SHP77 treated with DMSO at 0.1 percent for 48 hours (cell line): ENCODE measurements at places on chromosomes 2 and 18.
A peak's percentile ranks its signal among the peaks of the same experiment; 100 is the strongest.

DNA sequence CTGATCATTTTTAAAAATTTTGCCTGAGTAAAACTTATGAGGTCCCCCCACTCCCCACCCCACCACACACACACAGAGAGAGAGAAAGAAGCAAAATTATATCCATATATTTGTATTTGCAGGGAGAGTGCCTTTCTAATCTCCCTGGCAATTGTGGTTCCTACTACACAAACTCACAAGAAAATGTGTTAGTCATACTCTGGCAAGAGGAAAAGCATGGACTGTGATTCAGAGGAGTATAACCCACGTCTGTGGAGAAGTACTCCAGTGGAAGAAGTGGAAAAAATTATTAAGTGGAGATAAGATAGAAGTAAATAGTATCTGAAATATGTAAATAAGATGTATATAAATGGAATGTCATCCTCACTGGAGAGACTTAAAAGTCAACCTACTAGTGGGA lies 114.0 kb downstream of the DSEL start:
- DNase-seq, result no peak

DNA sequence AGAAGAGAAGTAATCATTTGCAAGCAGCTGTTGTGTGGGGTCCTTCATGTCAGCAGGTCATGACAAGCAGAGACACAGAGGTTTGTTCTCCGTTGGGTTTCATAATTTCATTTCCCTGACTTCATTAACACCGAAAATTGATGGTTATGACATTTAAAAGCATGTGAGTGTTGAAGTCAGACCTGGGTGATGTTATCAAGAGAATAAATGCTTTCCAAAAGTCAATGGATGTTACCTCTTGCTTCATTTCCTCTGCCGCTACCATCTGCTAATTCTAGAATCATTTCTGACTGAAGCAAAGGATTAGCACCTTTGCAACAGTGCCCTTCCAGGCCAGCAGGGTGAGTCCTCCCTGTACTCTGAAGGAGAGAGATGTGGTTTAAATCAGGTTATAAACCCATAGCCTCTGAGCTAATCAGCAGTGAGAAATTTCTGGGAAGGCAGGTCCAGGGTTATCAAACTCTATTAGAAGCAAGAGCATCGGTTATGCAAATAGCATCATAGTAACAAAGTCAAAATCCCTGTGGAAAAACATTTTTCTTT lies 446.2 kb downstream of the PIK3C3 start:
- DNase-seq, result no peak

DNA sequence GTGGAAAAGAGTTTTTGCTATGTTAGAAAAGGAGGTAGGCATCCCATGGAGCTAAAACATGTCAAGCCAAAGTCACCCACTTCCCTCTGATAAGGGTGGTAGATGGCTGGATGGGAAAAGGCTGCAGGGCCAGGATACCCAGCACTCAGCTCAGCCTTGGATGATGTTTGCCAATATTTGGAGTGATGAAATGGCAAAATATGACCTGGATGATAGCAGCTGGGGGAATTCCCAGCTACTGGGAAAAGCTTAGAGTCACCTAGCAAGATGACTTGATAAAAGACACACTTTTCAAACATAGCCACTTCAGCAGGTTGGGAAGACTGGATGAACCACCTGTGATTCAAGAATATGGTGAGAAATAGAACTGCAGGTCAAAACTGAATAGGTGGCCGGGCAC lies 10.1 kb downstream of the RFX8 start:
- DNase-seq, result no peak

DNA sequence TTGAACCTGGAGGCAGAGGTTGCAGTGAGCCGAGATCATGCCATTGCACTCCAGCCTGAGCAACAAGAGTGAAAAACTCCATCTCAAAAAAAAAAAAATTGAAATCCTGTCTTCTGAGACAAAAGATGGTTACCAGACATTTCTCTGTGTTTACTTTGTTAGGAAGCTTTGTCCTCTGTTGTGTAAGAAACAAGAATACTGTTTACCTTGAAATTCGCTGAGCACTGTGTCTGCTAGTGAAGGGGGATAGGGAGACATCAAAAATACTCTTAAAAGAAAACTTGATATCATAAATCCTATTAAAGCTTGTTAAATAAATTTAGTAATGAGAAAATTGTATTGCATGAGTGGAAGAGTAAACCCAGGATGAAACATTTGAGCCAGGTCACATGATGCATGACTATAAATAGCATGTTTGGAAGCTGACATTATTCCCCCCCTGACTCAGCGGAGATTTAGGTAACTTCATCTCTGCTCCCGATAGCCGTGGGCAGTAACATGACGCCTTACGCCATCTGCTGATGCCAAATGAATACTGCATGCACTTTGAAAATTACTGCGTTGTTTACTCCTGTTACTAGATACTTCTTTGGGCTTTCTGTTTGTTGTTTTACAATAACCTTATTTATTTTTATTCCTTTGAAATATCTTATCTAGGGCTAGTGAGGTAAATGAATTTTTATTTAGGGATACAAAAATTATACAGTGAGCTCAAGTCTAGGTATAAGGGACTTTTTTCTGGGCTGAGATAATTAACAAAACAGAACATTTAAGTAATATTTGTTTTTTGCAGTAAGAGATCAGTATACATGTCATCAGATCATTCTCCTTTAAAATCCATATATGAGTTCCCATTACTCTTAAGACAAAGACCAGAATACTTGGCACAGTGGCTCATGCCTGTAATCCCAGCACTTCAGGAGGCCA lies 134.9 kb downstream of the MAP3K20 start:
- DNase-seq, result peak; percentile 22

DNA sequence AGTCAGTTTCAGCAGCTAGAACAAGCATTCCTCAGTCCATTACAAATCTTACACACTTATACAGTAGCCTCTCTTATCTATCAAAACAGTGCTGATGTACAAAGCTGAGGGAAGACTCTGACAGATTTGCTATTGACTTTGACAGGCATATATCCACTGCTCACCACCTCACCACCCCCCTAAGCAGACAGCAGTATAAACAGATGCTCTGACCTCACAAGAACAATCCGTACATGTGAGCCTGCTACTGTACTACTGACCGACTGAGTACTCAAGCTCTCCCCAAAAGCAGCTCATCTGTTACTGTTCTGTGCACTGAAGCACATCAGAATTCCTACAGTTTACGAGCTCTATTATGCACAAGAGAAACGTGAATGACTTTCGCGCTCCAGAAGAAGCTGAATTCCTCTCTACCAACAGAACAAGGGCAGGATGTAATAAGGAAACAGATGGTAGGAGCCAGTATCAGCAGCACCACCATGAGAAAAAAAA lies 95.6 kb upstream of the PDE1A start:
- peak; percentile 54 for DNase-seq

- no peak for DNase-seq
Measured at GRCh38 chr2:182606728-182607681, 109.1 kb upstream of the DNAJC10 start.

GRCh38 chr2:96102596-96103186 lies 13.7 kb downstream of the ADRA2B start:
- DNase-seq, result no peak

DNA sequence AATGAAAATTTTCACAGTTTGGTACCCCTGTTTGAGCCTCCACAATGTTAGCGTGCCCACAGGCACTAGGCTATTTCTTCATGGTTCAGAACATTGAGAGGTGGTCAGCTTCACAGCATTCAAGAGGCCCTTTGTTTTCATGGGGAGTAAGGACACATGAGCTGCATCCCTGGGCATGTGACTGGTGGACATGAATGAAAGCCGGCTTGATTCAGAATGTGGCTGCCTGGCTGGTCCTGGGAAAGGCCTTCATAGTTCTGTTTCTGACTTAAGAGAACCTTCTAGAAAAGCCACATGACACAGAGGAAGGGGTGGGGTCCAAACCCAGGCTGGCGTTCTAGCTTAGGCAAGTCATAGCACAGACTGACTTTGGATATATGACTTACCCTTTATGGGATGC lies 420.6 kb downstream of the CMPK2 start:
- no peak for DNase-seq

DNA sequence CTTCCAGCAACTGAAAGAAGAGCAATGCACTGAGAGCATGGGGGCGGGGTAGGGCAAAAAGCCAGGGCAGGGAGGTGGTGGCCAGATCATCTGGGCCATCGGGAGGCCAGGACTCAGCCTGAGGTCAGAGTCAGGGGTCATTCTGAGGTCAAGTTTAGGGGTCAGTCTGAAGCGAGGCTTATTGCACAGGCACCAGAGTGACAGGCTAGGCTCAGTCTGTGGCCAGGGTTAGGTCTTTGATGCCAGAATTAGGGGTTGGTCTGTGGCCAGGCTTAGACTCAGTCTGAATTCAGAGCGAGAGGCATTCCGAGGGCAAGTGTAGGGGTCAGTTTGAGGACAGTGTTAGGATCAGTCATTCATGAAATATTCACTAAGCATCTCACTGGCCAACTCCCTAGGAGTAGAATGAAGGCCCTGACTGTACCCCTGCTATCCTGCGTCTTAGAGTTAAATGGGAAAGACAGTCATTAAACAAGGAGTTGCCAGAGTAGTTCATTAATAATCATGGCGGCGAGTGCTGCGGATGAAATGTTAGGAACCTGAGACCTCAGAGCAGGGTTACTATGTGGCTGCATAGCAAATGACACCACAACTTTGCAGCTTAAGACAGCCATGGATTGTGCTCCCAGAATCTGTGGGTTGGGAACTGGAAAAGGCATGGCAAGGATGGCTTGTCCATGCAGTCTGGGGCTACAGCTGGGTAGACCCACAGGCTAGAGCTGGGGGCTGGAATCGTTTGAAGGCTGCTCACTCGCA lies 198.7 kb downstream of the CYP26B1 start:
- DNase-seq, result no peak

DNA sequence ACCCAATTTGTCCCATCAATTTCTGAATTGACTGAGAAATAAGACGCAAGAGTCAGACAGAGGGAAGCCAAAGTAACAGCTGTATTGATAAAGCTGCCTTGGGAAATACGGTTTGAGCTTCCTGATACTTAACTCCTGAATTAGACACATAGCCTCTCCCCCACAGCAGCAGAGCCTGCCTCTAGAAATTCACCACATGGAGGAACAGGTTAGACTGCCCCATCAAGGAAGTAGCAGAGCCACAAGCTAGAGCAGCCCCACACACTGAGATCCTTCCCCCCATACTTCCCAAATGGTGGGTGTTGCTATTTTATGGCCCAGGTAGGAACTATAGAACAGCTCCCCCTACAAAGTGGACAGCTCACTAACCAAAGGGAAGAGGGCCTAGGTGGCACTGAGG lies 220.0 kb downstream of the SMAD2 start:
- no peak for DNase-seq

- DNase-seq, result peak; percentile 15
Measured at GRCh38 chr18:71899707-71900472, 644.3 kb downstream of the CBLN2 start.

- DNase-seq, result no peak
Measured at GRCh38 chr2:60595953-60596352, 42.5 kb upstream of the BCL11A start.

GRCh38 chr2:85066006-85066740 lies 67.0 kb upstream of the TCF7L1 start:
- no peak for DNase-seq

GRCh38 chr2:46550686-46551404 lies 71.5 kb downstream of the TMEM247 start:
- DNase-seq, result no peak

- no peak for DNase-seq
Measured at GRCh38 chr2:65193446-65193845, 34.2 kb upstream of the ACTR2 start.

- no peak for DNase-seq
Measured at GRCh38 chr18:46013484-46014189, 46.5 kb upstream of the EPG5 start.

GRCh38 chr18:50454387-50454988 lies 79.6 kb downstream of the SKA1 start:
- no peak for DNase-seq

DNA sequence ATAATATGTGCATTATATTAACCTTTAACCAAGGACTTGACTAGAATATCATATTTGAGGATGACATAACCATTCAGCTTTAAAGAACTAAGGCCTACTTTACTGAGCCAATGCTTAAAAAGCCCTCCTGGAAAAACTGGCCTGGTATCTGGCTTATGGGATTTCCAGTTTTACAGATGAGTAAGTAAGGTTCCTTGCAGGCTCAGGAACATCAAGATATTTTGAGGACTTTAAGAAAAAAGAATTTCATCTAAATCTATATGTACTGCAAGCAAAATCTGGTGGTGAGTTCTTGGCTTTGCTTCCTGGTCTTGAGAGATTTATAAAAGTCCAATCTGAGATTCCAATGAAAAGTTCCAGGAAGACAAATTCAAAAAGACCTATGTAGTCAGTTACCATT lies 417.0 kb upstream of the NRXN1 start:
- DNase-seq, result no peak

DNA sequence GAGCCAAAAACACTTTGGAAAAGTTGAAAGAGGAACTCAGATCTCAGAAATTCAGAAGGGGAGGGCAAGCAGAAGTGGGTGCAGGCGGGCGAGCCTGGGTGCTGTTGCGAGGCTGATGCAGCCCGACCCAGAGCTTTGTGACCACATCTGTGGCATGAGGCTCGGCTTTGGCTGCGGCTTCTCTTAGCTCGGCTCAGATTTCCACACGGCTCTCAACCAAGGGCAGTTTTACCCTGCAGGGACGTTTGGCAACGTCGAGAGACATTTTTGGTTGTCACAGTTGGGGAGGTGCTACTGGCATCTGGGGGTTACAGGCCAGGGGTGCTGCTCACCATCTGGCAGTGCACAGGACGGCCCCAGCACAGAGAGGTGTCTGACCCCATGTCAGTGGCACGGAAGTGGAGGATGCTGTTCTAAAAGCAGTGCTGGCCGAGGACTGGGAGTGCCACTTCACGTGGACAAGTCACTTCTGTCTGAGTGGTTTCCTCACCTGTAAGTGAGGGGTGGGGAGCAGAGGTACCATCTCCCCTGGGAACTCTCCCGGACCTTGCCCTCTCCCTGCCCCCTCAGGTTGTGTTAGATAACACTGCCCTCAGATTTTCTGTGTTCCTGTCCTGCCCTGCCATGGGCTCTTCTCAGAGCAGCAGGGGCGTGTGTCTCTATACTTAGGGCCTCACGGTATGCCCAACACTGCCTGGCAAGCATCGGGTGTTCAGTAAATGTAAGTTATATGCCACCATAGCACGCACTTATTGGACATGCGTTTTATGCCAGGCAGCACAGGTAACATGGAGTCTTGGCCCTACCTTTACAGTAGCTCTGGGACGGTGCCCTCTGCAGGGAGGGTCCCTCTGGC lies 48.7 kb upstream of the FAHD2A start:
- no peak for DNase-seq

DNA sequence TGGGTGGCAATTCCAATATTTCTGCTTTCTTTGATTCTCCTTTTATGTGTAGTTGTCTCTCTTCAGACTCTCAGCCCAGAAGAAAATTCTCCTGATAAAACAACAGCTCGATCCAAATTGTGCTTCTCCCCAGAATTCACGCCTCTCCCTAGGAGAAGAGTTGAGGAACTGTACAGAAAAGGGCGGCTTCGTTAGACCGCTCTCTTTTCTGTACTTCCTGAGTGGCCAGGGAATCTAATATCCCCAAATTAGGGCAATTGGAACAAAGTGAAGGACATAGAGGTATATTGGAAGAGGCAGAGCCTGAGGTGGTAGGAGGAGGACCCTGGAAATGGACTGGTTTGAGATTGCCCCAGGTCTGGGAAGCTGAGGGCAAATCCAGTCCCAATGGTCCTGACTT lies 5.6 kb downstream of the ADCYAP1 start:
- DNase-seq, result no peak
